ENCODE measurements at places on chromosomes 6 and 20.

DNA sequence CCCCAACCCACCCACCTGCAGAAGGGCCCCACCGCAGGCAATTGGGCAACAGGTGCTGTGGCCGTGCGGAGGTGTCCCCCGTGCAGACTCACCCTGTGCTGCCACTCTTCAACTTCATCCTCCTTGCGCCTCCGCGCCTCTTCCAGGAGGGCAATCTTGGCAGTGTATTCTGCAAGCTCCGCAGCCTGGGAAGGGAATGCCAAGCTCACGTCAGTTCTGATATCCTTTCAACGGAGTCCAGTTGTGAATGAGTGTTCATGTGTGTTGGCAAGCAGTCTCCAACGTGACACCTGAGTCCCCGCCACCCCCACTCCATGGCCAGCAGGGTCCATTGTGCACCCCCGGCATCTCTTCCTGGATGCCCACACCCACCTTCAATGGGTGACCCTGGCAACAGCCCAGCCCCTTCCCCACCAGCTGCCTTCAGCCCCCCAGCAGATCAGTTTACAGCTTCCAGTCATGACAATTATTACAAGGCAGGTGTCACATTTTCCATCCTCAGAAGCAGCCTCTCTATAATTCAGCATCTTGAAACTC is 49.9 kb downstream of the EZR start:
- no peak for DNase-seq
- no peaks in the 10 kb centered on the region for H3K27me3 ChIP-seq
- no peak overlapping the region for H3K4me3 ChIP-seq
- peaks cover 35% of the 10 kb centered on the region for H3K4me1 ChIP-seq

DNA sequence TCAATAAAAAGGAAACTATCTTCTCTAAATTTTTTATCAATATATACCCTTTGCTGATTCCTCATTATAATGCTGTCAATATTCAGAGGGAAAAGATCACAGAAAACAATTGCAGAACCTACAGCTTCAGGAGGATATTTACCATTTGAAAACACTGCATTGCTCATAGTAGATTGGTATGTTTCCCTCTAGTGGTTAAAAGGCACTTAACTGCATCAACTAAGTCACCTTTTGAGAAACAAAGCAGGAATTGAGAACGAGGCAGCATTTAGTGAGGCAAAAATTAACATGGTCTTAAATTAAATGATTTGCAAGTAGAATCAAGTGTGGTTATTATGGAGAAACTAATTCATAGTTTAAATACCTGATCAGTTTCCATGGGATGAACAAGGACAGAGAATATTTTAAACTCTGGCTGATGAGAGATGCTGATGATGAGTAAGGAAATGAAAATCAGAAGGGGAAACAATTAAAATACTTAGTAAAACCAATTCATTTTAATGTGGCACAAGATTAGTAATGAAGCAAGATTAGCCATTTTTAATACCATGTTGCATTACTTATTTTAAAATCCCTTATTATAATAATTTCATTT is 642.1 kb downstream of the EPHA7 start:
- H3K27me3 ChIP-seq = no peaks in the 10 kb centered on the region
- no peaks in the 10 kb centered on the region for H3K36me3 ChIP-seq
- H3K27ac ChIP-seq = no peak overlapping the region
- DNase-seq = no peak
- H3K4me3 ChIP-seq = no peak overlapping the region

DNA sequence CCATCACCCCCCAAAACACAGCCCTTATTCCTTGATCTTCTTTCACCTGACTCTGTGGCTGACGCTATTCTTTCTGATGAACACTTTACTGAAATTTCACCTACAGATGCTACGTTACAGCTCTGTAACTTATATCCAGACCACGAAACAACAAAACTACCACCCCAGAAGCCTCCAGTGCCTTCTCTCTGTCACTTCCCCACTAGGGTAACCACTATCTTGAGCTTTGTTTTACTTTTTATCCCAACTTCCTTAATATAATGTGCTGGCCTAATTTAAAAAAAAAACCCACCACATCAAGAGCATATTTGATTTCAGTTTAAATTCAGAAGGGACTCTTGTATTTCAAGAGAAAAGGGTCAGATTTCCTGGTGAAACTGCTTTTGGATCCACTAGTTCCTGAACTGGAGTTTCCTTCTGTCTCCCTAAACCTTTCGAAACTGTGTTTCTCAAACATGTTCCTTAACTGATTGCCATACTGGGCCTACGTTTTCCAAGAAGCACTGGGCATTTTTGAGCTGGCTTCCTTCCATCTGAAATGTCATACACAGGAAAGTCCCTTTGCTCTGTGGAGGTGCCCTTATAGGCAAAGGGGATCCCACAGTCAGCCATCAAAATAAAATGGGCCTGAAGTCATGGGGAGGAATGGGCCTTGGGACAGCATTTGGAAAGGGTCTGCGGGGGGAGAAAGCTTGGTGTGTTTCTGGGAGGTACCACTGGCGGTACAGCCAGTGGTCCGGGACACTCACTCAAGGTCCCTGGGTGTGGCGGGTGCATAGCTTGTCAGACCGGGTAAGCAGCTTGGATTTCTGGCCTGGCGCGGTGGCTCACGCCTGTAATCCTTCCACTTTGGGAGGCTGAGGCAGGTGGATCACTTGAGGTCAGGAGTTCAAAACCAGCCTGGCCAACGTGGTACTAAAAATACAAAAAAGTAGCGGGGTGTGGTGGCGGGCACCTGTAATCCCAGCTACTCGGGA is 25.8 kb upstream of the RTF2 start:
- H3K4me3 ChIP-seq = no peak overlapping the region
- peak overlapping the region; percentile 54 for H3K27ac ChIP-seq
- no peaks in the 10 kb centered on the region for H3K27me3 ChIP-seq
- H3K36me3 ChIP-seq = no peaks in the 10 kb centered on the region
- H3K4me1 ChIP-seq = peaks cover 17% of the 10 kb centered on the region

DNA sequence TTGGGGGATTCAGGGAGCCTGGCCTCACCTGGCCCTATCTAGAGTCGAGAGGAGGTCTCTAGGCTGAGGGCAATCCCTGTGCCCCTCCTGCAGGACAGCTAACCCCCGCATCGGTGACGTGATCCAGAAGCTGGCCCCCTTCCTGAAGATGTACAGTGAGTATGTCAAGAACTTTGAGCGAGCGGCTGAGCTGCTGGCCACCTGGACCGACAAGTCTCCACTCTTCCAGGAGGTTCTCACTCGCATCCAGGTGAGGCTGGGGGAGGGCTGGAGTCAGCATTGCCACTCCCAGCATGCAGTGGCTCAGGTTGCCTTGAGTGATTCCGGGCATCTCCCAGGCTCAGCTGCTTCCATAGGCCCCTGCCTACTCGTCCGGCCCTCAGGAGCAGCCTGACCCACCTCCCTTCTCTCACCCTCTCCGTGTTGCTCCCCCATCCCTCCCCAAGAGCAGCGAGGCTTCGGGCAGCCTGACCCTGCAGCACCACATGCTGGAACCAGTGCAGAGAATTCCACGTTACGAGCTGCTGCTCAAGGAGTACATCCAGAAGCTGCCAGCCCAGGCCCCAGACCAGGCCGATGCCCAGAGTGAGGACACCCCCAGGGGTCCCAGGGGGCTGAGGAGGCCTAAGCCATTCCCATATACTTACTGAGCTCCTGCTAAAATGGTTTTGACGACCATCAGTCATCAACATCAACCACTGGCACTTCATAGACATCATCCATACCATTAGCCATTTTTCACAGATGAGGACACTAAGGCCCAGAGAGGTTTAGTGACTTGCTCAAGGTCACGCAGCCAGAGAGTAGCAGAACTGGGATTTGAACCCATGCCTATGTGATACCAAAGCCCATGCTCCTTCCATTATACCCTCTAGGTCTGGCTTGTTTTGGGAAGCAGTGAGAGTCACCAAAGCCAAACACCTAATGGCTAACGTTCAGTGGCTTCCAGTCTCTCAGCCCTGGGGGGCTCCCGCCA is 8.3 kb downstream of the FGD2 start:
- no peaks in the 10 kb centered on the region for H3K27me3 ChIP-seq
- peaks cover 6% of the 10 kb centered on the region for H3K4me1 ChIP-seq
- DNase-seq = no peak
- no peak overlapping the region for H3K4me3 ChIP-seq
- peaks cover 42% of the 10 kb centered on the region for H3K36me3 ChIP-seq

DNA sequence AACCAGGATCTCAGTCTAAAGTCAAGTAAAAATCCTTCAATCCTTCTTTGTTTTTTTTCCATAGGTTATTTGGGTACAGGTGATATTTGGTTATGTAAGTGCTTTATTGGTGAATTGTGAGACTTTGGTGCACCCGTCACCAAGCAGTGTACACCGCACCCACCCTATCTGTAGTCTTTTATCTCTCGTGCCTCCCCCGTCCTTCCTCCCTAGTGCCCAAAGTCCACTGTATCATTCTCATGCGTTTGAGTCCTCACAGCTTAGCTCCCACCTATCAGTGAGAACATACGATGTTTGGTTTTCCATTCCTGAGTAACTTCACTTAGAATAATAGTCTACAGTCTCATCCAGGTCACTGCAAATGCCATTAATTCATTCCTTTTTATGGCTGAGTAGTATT is 879 bp downstream of the MUC22 start:
- H3K27me3 ChIP-seq = no peaks in the 10 kb centered on the region
- no peak for DNase-seq
- H3K4me3 ChIP-seq = no peak overlapping the region
- no peaks in the 10 kb centered on the region for H3K36me3 ChIP-seq
- no peaks in the 10 kb centered on the region for H3K4me1 ChIP-seq

DNA sequence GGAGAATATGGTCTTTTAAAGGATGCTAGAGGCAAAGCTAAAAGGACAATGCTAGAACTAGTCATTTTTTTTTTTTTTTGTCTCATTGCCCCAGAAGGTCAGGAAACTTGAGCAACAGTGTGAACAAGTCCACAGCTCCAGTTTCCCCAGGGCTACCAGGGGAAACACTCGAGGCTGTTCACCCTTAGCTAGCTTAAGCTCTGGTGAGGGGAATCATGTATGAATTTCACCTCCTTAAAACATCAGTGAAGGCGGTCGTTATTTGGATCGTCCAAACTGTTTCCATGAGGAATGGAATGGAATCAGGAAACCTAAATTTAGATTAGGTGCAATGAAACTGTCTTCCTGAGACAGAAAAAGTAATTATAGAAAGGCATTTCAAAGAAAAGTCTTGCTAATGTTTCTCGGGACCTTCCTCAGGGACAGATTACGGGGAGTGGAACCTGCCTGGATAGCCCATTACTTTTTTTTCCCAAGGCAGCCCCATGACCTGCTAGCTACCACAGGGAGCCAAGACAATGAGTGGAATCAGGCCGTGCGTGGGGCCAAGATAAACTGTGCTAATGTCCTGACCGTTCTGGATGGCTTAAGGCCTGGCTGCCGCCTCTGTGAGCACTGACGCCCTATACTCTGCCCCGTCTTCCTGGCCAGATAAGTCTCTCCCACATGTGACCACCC is 164.8 kb upstream of the SGK1 start:
- DNase-seq = no peak
- H3K4me1 ChIP-seq = no peaks in the 10 kb centered on the region
- H3K27me3 ChIP-seq = no peaks in the 10 kb centered on the region
- no peak overlapping the region for H3K4me3 ChIP-seq
- no peaks in the 10 kb centered on the region for H3K36me3 ChIP-seq

DNA sequence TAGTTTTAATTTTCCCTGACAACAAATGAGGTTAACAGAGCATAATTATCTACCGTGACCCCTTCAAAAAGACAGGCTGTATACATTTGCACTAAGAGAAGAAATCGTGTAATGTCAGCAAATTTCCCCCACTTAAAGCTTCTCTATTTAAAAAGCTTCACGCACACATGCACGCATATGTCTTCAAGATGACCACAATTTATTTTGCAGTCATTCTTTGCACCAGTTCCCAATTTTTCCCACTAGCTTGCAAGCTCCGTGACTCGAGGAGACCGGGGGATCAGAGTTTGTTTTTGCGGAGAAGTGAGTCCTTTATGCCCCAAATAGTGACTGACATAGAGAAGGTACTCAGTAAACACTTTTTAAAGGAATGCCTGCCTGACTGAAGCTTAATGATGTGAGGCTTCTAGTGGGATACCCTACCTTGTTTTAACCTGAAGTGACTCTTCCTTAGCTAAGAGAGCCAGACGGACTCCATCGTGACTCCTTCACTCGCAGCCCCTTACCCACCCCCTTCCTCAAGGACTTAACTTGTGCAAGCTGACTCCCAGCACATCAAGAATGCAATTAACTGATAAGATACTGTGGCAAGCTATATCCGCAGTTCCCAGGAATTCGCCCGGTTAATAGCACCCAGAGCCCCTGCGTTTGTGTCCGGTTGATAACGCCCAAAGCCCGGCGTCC is 9.3 kb upstream of the NQO2 start:
- DNase-seq = no peak
- no peaks in the 10 kb centered on the region for H3K27me3 ChIP-seq
- peak overlapping the region; percentile 98 for H3K27ac ChIP-seq
- no peaks in the 10 kb centered on the region for H3K36me3 ChIP-seq
- peak overlapping the region; percentile 64 for H3K4me3 ChIP-seq

- no peak overlapping the region for H3K4me3 ChIP-seq
- DNase-seq = no peak
- no peak overlapping the region for H3K27ac ChIP-seq
- peaks cover 12% of the 10 kb centered on the region for H3K27me3 ChIP-seq
These were observed 113.3 kb downstream of the JPH2 start for GRCh38 chr20:44073675-44074071.

DNA sequence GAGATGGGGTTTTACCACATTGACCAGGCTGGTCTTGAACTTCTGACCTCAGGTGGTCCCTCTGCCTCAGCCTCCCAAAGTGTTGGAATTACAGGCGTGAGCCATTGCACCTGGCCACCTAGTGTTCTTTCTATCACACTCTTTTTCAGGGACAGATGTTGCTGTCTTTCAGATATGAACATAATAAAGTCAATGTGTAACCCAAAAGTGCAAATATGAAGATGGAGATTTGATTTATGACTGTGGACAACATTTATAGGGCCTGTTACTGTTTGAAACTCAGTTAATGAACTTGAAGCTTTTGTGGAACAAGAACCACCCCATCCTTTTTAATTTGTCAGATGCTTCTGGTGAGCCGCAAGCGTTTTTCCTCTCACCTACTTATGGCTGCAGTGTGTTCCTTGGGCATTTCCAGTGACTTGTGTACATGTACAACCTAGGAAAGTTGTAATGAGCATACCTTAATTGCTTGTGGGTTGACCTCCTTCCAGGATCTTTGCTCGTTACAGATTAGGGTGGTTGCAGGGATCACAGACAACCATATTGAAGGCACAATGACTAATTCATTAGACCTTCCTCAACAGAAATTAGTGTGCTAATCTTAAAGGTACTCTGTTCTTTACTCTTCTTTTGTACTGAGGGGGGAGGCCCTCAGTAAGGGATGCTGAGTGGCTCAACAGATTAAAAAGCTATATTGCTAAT is 6.8 kb downstream of the TBPL1 start:
- H3K4me3 ChIP-seq = no peak overlapping the region
- H3K27me3 ChIP-seq = no peaks in the 10 kb centered on the region
- peaks cover 51% of the 10 kb centered on the region for H3K4me1 ChIP-seq
- DNase-seq = no peak

DNA sequence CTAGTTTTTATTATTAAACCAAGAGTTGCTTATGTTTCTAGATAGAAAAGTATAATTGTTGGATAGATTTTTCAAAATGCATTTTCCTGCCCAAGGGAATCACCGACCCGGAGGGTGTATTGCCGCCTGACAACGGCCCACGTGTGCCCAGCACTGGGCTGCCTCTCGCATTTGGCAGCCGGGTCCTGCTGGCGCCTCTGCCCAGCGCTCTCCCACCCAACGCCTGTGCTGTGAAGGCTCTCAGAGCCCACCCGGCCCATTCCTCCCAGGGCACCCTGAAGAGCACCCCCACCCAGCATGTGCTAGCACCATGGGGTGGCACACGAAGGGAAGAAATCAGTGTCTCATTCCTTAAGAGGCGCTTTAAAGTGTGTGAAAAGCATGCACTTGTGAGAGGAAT is 88.3 kb upstream of the AFDN start:
- H3K27me3 ChIP-seq = no peaks in the 10 kb centered on the region
- H3K36me3 ChIP-seq = no peaks in the 10 kb centered on the region
- DNase-seq = peak; percentile 72
- H3K27ac ChIP-seq = no peak overlapping the region
- no peak overlapping the region for H3K4me3 ChIP-seq
- peaks cover 3% of the 10 kb centered on the region for H3K4me1 ChIP-seq
